Bronchial smooth muscle cell (primary cell): ENCODE measurements at places on chromosomes 13 and 19. TPM values are rescaled to one million over a fixed set of nuclear protein-coding genes. Genes with fewer than 3 reads are reported as not detected.

The CFAP97D2 gene
- not detected in 2 replicates for total RNA-seq

The ZNF439 gene
- 5.0 and 6.9 TPM in 2 replicates for total RNA-seq

The TGFBR3L gene
- total RNA-seq, result 1.2 and 1.7 TPM in 2 replicates

The ARID3A gene
- 12.6 and 17.0 TPM in 2 replicates for total RNA-seq

The ACP7 gene
- 0.16 and 0.17 TPM in 2 replicates for total RNA-seq

The PRR19 gene
- total RNA-seq, result 0.09 and 0.16 TPM in 2 replicates

The SUGP2 gene
- total RNA-seq, result 21.5 and 26.0 TPM in 2 replicates

The ZNF20 gene
- 3.8 and 4.4 TPM in 2 replicates for total RNA-seq

The ZNF296 gene
- not detected in 2 replicates for total RNA-seq

The ALDH16A1 gene
- 21.6 and 26.2 TPM in 2 replicates for total RNA-seq

The JAK3 gene
- total RNA-seq, result 0.09 and 0.95 TPM in 2 replicates

The ATXN8OS gene
- total RNA-seq, result not detected in 2 replicates

The ABCA7 gene
- total RNA-seq, result 2.6 and 6.6 TPM in 2 replicates

The PNMA8B gene
- 3.0 and 4.5 TPM in 2 replicates for total RNA-seq

The CERS1 gene
- total RNA-seq, result 3.2 and 5.0 TPM in 2 replicates

The ZNF90 gene
- total RNA-seq, result 0.69 and 1.1 TPM in 2 replicates

The SLC8A2 gene
- not detected in 2 replicates for total RNA-seq

The PLIN4 gene
- total RNA-seq, result 0.43 and 2.5 TPM in 2 replicates

The CEBPA gene
- total RNA-seq, result 0.32 and 0.77 TPM in 2 replicates

The CYP4F8 gene
- total RNA-seq, result under 0.01 TPM in 1 of 2 replicates, not detected in the other

The NANOS3 gene
- 0.43 TPM in 1 of 2 replicates, not detected in the other for total RNA-seq

The F10 gene
- 26.8 and 38.1 TPM in 2 replicates for total RNA-seq

The C19orf38 gene
- 1.2 and 1.3 TPM in 2 replicates for total RNA-seq

The CLDND2 gene
- total RNA-seq, result not detected in 2 replicates

The C19orf85 gene
- not detected in 2 replicates for total RNA-seq

The OR7C1 gene
- not detected in 2 replicates for total RNA-seq

The WDFY2 gene
- total RNA-seq, result 3.3 and 4.9 TPM in 2 replicates

The KLK7 gene
- total RNA-seq, result not detected in 2 replicates

The NCCRP1 gene
- total RNA-seq, result under 0.01 TPM in 1 of 2 replicates, not detected in the other

The GARIN5A gene
- total RNA-seq, result 0.26 and 0.47 TPM in 2 replicates

The CRB3 gene
- total RNA-seq, result 0.09 and 0.16 TPM in 2 replicates

The ZNF226 gene
- 22.7 and 32.3 TPM in 2 replicates for total RNA-seq

The CYP2B6 gene
- not detected in 2 replicates for total RNA-seq
